ENCODE measurements at places on chromosomes 5 and 9.

GRCh38 chr9:97293207-97293721 is 14.2 kb upstream of the CCDC180 start:
- peak; percentile 12 for DNase-seq

GRCh38 chr5:138029501-138029900 is 3.4 kb downstream of the FAM13B start:
- no peak for DNase-seq

DNA sequence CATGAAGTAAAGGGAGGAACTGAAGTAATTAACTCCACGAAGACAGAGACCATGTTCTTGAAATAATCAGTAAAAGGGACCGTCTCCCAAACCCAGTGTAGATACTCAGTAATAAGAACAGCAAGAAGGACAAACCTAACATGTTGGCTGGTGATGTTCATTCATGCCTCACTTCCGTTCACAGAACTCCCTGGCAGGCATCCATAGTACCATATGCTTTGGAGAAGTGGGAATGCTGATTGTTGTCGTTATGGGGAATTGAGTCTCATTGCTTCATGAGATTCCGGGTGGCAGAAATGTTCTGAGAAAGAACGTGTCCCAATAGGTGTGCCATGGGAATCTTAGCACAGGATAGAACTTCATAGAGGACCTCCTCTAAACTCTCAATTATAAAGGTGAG is 452.3 kb downstream of the ZSWIM6 start:
- DNase-seq, result no peak

DNA sequence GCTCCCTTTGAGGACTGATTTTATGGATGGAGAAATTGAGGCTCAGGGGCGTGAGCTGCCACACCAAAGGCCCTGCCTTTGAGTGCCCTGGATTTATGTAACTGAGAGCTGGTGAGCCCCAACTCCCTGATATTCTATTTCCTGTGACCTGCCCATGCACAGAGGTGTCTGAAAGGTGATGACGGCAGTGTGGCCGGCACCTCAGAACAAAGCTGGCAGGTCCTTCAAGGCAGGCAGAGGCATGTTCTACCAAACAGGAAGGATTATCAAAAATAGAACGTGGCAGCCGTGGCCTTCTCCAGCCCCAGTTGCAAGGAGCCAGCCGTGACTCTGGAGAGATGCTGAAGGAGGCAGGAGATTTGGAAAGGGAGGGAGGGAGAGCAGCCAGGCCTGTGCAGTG is 36.2 kb downstream of the INSYN2B start:
- no peak for DNase-seq

GRCh38 chr5:100913298-100913697 is 10.2 kb upstream of the ST8SIA4 start:
- no peak for DNase-seq

- DNase-seq, result no peak
These were observed 31.9 kb downstream of the CNTFR start for GRCh38 chr9:34557426-34558321.

DNA sequence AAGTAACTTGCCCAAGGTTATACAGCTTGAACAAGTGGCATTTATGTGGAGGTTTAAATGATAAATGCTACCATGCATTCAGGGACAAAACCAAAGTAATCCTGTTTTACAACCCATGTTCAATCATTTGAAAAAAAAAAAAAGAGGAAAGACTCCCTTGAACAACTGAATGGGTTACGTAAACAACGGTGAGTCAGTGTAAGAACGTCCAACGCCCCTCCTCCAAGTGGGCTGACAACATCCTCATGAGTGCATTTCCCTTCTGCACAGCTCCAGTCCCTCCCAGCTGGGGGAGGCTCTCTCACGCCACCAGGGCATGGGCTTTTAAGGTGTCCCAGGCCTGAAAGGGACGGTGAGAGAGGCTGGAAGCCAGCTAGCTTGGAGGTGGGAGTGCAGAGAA is 90.0 kb downstream of the PRRT1B start:
- DNase-seq, result no peak

DNA sequence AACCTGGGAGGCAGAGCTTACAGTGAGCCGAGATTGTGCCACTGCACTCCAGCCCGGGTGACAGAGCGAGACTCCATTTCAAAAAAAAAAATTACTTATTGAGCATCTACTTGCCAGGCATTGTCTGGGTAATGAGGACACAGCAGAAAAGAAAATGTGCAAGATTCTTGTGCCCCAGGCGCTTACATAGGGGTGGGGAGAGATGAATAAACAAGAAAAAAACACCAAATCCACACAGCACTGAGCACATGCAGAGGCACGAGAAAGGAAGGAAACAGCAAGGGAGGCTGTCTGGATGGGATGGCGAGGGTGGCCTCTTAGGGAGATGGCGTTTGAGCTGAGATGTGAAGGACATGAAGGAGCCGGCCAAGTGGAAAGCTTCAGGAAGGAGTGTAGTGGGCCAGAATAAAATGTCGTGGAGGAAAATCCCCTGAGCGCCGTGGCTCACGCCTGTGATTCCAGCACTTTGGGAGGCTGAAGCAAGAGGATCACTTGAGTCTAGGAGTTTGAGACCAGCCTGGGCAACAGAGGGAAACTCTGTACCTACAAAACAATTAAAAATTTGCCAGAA is 13.9 kb downstream of the DYNC2I2 start:
- DNase-seq, result no peak

- DNase-seq, result no peak
These were observed 65.5 kb downstream of the ACO1 start for GRCh38 chr9:32449969-32450368.

- DNase-seq, result no peak
These were observed 183.7 kb downstream of the GLIS3 start for GRCh38 chr9:4116071-4116581.

DNA sequence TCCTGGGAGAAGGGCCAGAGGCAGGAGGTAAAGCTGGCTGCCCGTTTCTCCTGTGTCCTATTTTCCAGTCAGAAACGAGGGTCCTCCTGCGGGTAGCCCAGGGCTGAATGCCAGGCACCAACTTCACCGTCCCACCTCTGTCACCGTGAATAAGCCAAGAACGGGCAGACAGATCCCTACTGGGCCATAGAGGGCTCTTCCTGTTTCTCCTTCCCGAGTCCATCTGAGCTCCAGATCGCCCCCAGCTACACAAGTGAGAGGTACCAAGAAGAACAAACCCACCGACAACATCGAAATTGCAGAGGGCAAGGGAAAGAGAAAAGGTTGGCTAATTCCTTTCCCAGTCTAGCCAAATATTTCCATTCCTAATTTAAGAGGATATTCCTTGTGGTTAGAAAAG is 93.7 kb downstream of the SPOCK1 start:
- no peak for DNase-seq

GRCh38 chr5:61667525-61668218 is 335.6 kb downstream of the ZSWIM6 start:
- DNase-seq, result no peak

- DNase-seq, result no peak
These were observed 161.8 kb upstream of the VLDLR start for GRCh38 chr9:2459756-2460155.

- no peak for DNase-seq
These were observed 48.1 kb downstream of the EBF1 start for GRCh38 chr5:159051421-159052282.

- peak; percentile 0 for DNase-seq
These were observed 86.9 kb downstream of the NUDT12 start for GRCh38 chr5:103475629-103476240.

DNA sequence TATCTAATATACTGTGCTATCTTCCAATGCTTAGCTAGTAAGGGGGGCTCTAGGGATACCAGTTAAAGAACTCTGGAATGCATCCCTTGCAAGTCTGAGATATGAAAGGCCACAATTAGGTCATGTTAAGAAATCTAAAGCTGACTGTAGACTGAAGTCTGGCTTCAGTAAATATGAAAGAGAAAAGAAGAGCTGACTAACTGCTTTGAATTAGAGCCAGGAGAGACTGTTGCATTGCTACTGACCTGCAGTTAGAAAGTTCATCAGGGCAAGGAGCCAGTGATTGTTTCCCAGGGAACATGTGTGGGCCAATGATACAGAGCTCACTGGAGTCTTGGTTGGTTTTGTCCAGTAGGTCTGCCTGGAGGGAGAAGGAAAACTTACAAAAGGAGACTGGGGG is 472.1 kb upstream of the TNC start:
- DNase-seq, result no peak

DNA sequence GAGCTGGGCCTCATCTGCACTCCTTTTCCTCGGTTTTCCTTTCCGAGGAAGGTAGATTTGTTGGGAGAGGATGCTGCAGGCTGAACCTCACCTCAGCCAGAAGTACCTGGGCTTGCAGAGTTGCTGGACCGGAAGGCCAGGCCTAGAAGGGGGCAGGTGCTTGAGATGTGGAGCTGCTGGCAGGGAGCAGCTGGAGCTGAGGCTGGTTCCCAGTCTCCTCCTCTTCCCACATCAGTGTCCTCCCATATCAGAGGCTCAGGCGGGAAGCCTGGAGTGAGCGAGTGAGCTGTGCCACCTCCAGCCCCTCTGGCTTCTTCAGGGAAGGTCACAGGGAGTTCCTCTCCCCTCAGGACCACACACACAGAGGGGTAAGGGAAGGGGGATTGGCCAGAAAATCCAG is 259.4 kb downstream of the GADD45G start:
- peak; percentile 56 for DNase-seq

DNA sequence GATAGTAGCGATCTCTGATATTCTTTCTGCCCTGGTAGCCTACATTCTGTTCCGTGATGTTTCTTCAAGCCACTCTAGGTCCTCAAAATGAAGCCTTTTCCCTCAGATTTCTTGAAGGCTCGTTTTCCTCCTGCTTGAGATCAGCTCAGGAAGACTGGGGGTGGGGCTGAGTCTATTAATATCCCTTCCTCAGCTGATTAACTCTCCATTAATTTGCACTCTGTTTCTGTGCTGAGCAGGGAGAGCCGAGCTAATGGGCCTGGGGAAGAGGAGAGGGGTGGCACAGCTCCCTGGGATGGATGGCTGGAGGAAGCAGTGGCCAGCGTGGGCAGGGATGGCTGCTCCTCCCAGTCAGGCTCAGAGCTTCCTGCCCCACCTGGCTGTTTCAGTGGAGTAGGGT is 93.3 kb downstream of the PPARGC1B start:
- DNase-seq, result no peak

DNA sequence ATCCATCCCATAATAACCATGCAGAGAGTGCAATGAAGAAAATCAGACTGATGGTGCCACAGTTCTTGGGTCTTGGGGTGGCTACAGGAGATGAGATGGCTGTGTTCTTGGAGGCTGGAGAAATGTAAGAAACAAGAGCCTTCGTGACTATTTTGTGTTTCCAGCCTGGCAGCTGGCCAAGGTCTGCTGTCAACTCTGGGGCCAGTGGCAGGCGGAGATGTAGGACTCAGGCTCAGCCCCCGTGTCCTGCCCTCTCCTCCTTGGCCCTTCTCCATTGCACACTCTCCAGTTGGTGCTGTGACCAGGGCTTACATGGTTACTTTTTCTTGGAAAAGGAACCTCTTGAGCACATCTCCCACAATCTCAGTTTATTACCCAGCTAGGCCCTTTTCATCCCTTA is 235.4 kb downstream of the DMRT2 start:
- DNase-seq, result no peak

DNA sequence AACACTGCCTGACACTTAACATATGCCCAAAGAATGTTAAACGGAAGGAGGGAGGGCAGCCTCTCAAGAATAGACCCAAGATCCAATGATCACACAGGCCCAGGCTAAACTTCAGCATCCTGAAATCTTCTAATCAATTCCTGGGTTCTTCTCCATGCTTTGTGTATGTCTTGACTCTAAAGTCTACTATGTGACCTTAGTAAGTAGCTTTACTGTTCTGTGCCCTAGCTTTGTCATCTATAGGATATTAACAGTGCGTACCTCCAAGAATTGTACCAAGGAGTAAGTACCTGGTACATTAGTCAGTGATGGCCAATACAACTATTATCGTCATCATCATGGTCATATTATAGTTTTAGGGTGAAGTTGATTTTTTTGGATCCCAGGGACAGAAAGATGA is 96.6 kb downstream of the SGCD start:
- no peak for DNase-seq

GRCh38 chr5:121963392-121963791 is 1.6 kb downstream of the SRFBP1 start:
- DNase-seq, result no peak

DNA sequence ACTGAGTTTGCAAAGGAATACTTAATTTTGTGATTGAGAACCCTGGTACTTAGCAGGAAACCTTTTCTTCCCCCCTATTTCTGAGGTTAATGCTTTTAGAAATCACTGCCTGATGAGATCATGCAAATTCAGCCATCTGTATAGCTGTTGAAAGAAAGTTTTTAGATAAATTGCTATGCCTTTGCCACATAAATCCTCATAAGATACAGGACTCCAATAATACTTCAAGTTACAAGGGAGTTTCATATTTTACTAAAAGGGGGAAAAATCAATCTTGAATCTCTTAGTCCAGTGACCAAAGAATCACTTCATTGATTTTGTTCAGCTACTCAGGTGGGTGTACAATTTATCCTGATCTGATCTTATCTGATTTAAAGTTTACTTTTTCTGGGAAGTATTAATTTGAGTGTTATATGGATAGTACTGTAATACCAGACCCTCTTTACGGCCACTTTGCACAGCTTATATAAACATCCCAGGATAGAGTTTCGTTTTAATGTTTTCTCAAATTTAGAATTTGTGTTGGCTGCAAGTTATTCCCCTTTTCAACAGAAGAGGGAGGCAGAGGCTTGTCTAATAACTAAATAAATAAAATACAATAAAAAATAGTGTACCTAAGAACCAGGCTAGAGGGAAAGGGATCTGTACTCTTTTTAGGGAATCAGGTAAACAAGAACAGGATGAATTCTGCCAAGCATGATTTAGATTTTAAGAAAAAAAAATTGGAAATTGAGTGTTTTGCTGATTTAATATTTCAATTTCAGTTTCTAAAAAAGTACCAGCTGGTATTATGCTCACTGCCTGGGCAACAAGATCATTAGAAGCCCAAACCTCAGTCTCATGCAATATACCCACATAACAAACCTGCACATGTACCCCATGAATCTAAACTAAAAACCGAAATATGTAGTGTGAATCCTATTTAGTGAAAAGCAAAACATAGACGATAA is 69.1 kb downstream of the PSAT1 start:
- no peak for DNase-seq

DNA sequence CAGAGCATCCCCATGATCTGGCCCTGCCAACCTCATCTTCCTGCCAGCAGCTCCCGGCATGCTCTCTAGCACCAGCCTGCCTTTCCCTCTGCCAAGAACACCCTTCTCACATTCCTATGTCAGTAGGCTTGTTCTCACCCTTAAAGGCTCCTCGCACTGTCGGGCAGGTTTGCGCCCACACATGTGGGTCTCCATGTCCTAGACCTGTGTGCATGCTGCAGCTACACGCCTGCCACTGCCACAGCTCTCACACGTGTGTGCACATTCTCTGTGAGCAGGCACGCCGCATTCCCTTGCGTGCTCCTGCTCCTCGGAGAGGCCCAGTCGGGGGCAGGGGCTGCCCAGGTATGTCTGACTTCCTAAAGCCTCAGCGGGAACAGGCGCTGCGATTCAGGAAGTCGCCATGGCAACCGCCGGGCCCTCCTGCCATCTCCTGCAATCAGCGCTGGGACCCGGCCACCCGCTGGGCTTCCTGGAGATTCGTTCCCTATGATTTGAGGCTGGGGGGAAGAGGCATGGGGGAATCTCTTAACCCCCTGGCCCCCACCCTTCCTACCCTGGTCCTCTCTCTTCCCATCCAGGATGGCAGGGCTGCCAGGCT is 28.1 kb downstream of the NDUFA8 start:
- peak; percentile 75 for DNase-seq

- no peak for DNase-seq
These were observed 8.1 kb downstream of the NDST1 start for GRCh38 chr5:150516011-150516410.

- no peak for DNase-seq
These were observed 10.4 kb downstream of the GMCL2 start for GRCh38 chr5:178176791-178177190.

Data from NCI-H146 (cell line).